Activated naive CD8-positive, alpha-beta T cell treated with anti-CD3 and anti-CD28 coated beads, Interleukin-2, amount 50 U/mL, for 24 hours (primary cell): ENCODE measurements at places on chromosomes 5 and 9.

DNA sequence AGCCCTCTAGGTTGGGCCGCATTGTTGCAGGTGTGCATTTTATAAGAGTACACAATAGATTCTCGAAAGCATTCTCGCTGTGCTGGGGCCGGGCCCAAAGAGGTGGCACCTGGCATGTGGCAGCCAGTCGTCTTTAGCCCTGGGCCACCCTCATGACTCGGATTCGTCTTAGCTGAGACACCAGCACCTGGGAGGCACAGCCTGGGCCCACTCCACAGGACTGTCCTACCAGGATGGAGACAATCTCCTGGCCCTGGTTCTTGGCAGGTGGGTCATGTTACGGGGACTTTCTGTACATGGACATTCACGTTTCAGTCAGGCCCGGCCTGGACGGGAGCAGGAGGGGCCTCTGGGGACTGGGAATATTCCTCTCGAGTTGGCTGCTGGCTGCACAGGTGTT is 212.5 kb downstream of the FANCC start:
- no peak for DNase-seq

DNA sequence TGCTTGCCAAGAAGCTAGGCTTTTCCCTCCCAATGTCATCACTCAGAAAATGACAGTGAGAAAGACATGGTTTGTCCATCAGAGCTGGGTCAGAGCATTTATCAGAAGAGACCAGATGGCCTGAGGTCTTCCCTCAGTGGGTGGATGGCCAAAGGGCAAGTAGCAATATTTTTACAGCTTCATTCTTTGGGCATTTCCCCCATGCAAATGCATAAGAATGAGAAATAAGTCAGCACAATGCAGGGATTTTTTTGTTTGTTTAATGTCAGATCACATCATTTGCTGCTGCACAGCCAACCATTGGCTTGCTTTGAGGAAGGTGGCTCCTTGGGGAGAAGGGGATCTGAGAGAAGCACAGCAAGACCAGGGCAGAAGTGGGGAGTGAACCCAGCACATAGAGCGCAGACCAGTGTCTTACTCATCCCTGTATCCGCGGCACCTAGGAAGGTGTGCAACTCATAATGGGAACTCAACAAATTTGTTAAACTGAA is 209.6 kb downstream of the SEMA6A start:
- no peak for DNase-seq

DNA sequence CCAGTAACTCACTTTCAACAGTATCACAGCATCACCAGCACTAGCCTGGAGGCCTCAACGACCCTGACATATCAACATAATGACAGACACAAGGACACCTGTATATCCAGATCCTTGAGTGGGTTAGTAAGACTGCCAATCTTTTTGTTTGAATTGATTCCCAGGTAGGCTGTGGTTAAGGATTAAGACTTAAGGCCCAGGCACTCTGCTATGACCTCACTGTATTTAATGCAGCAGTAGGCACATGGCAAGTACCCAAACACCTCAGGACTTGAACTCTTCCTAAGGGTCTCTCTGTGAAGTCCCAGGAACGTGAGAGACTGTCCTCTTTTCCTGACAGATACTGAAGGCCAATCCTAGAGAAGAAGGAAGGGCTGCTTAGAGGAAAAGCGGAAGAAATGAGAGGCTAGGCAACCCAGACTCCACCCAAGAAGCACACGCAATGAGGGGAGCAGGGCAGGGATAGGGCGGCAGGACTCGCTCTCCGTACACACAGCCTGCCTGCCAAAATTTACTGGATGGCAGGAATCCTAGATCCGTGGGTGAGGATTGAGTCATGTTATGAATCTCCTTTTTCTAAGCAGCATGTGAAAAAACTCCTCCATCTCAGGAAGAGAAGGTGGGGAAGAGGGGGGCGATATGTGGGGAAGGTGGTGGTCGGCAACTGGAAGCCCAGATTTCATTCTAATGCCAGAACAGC is 93.4 kb downstream of the SIL1 start:
- no peak for DNase-seq

DNA sequence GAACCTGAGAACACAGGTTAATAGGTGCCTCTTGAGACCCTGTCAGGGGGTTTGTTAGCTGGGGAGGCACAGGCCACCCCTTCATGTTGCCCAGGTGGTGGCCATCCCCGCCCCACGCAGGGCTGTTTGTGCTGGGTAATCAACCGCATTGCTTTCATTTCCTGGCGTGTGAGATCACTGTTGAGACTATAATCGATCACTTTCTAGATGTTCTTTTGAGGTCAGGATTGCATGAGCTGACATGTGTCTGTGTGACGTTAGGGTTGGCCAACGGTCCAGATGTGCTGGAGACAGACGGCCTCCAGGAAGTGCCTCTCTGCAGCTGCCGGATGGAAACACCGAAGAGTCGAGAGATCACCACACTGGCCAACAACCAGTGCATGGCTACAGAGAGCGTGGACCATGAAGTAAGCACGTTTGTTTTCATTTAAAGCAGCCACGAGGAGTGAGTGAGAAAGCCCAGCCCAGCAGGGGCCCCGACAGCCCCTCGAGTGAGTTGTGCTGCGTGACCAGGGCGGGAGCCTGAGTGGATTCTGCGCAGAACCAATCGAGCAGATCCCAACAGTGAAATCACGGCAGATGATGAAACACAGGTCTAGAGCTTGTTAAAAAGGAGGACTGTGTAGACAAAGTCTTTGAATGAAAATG is 115.0 kb upstream of the CACNA1B start:
- DNase-seq: no peak

GRCh38 chr5:109318455-109319108 is 91.2 kb downstream of the PJA2 start:
- no peak for DNase-seq

- no peak for DNase-seq
Observed at GRCh38 chr9:79660615-79661014, 88.8 kb downstream of the TLE4 start.

DNA sequence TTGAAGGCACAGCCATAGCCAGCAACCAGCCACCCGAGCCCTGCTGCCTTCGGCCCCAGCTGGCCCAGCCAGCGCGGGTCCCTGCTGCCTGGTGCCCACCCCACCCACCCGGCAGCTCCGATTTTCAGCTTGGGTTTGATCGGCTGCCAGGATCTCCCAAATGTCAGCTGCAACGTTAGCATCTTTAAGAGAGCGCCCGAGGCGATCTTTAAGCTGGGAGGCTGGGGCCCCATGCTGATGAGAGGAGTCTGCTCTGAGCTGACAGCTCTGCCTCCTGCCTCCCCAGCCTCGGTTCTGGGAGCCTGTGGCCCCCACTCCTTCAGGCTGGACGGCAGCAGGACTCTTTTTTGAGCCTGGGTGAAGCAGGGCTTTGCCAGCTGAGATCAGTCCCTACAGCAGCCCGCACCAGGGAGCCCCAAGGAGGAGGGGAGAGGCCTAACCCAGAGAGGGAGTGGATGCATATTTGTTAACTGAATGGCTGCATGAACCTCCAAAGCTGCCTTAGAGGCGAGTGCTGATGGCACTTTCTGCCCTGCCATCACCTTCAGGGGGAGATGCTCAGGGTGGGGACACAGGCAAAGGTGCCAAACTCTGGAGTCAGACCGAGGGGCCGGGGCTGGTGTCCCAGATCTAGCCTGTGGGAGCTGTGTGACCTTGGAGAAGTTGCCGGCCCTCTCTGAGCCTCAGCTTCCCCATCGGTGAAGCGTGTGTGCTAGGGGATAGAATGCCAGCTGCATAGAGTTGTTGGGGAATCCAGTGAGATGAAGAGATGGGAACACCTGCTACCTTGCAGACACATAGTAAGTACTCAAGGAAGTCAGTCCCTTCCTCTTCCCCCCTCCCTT is 165.5 kb downstream of the C9orf50 start:
- DNase-seq: no peak

DNA sequence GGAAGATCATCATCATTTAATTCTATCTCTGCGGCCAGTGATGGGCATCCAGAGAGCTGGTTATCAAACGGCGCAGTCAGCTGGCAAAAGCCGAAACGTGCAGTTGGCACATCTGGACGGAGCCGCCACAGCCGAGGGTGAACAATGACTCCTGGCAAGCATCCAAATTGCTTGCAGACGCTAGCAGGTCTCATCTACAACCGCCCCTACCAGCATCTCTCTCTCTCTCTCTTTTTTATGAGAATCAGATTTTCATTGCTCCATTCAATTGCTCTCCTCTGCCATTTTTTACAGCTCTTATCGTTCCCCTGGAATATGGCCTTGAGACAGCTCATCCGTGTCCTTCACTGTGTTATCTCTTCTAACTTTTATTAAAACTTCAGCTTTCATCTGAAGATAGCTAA is 165.2 kb downstream of the MAPKAP1 start:
- DNase-seq: no peak

- no peak for DNase-seq
Observed at GRCh38 chr9:70500793-70501192, 86.3 kb upstream of the KLF9 start.

DNA sequence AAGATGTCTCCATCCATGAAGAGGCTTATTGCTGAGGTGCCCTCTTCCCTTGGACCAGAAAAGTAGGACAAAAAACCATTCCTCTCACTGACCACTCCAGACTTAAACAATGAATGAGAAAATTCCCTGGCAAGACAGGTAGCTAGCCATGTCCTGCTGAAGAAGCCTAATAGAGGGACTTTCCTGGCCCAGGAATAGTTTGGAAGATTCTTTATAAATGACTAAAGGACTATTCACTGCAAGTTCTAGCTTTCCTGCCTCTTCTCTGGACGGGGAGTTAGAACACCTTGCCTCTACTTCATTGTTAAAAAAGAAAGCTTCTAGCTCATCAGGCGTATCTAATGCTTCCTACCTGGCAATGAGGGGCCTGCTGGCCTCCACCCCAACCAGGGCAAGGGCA is 153.6 kb downstream of the NR3C1 start:
- no peak for DNase-seq

DNA sequence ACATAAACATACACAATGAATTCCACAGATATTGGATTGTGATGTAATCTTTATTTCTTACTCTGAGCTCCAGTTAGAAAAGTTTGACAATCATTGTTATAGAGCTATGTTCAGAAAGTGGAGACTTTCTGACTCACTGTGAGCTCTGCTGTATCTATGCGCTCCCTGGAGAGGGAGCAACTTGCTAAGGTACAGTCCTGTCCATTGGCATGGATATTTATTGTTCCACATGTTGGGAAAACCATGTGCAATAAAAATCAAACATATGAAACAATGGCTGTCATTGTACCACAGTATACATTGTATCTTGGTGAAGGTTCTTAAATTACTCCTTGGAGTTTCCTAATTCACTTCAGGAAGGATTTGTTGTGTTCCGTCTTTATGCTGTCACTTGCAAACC is 26.8 kb downstream of the NMRK1 start:
- no peak for DNase-seq

GRCh38 chr5:16740066-16740810 is 123.4 kb upstream of the RETREG1 start:
- DNase-seq: no peak

DNA sequence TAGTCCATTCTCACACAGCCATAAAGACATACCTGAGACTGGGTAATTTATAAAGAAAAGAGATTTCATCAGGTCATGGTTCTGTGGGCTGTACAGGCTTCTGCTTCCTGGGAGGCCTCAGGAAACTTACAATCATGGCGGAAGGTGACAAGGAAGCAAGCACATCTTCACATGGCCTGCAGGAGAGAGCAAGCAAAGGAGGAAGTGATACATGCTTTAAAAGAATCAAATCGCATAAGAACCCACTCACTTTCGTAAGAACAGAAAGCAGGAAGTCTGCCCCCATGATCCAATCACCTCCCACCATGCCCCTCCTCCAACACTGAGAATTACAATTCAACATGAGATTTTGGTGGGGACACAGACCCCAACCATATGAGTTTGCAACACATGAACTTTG is 5.1 kb upstream of the FBXO38 start:
- no peak for DNase-seq

GRCh38 chr9:117704597-117704996 is 394 bp downstream of the TLR4 start:
- DNase-seq: no peak

- DNase-seq: no peak
Observed at GRCh38 chr9:10204276-10204675, 408.5 kb downstream of the PTPRD start.

DNA sequence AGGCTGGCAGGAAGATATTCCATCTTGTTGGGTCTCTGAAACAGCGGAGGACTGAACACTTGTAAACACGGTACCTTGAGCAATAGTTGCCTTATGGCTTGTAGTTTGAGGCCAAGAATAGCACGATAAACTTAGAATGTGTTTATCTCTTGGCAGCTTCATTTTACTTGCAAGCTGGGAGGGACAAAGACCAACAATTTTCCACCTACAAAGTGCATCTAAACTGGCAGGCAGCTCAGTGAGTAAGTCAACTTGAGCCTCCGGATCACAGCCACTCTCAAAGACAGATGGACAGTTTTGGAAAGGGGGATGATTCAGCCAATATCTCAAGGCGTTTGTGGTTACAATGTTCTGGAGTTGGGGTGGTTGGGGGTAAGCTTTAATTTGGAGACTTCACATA is 652.6 kb downstream of the CETN3 start:
- DNase-seq: no peak

- no peak for DNase-seq
Observed at GRCh38 chr5:10921160-10921559, 160.1 kb upstream of the DAP start.

- DNase-seq: no peak
Observed at GRCh38 chr9:136826188-136826541, 16.1 kb upstream of the AJM1 start.

- DNase-seq: no peak
Observed at GRCh38 chr9:135501261-135502167, 1.0 kb downstream of the MRPS2 start.

DNA sequence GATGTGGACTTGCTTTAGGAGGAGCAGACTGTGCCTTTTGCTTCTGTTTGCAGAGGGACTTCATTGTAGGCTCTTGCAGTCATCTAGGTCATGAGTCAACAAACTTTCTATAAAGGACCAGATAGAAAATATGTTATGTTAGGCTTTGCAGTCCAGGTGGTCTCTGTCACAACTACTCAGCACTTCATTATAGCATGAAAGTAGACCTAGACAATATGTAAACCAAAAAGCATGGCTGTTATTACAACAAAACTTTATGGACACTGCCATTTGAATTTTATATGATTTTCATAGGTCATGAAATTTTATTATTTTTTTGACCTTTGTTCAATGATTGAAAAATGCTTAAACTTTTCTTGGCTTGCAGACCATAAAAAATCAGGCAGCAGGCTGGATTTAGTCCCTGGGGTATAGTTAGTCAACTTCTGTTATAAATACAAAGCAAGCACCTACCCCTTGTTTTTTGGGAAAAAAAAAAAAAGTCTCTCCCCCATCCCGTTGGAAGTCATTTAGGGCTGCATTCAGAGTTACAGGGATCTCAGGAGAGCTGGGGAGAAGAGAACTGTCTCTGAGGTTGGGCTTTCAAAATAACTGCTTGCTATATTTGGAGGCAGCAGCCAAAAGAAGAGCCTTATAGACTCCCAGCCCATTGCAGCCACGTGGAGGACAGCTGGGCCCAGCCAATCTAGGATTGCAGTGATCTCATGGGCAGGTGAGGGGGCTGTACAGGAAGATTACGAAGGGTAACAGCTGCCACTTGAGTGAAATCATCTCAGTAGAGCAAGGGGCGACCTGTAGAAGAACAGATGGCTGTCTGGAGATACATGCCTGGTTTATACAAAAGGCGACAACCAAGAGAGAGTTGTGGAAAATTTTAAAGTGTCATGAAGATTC is 136.6 kb upstream of the TNC start:
- DNase-seq: no peak
